ENCODE measurements at places on chromosomes 3 and 15.
A peak's percentile ranks its signal among the peaks of the same experiment; 100 is the strongest.

DNA sequence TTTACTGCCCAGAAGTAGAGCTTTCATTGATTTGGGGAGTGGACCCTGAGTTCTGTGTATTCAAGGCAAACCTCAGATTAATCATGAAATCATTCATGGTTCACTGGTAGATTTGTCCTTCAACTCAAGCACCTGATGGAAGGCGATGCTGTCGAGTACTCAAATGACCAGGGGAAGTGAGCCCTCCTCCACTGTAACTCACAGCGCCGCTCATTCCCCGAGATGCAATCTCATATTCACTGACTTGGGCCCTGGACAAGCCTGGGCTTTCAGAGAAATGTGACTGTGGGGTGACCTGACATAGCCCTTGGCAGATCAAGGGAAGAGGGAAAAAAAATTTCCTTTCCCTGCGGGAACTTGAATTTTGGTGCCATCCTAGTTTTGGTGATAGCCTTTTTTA lies 156.7 kb upstream of the BHLHE40 start:
- no peak for DNase-seq

DNA sequence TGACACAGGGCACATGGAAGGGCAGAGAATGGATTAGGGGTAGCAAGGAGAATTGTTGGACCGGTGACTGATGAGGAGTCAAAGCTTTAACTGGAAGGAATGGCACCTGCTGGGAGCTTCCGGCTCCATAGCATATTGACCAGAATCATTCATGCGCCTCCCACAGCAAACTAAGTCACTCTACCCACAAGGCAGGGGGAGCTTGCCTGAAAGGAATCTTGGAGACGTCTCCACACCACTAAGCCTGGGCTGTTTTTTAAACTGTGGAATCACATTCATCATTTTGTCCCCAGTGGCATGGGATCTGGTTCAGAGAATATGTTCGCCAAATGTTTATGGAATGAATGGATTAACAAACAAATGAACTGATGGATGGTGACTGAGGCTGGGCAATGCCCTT lies 57.0 kb upstream of the ITGA11 start:
- DNase-seq, result no peak

- peak; percentile 31 for DNase-seq
These were observed 350.3 kb downstream of the DOCK3 start for GRCh38 chr3:51024765-51025632.

DNA sequence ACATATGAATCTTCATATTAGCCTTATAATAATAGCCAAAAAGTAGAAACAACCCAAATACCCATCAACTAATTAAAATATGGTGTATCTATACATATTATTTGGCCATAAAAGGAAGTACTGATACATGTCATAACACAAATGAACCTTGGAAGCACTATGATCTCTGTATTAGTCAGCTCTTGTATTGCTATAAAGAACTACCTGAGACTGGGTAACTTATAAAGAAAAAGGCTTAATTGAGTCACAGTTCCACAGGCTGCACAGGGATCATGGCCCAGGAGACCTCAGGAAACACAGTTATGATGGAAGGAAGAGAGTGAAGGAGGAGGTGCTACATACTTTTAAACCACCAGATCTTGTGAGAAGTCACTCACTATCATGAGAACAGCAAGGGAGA lies 16.0 kb upstream of the CCR2 start:
- no peak for DNase-seq

DNA sequence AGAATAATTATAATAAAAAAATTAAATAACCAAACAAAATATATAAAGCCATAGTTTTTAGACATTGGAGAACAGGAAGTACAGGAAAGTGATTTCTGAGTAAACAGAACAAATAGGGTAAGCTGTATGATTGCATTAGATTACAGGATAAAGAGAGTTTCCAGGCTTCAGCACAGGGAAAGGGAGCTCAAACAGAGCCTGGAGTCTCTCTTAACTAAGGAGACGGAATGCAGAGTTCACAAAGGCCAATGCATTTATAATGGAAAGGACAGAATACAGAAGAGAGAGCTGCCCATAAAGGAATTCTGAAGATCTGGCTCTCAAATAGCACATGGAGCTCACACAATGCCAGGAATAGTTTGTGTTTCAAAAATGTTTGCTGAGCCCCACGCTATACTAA lies 42.0 kb upstream of the OTOL1 start:
- DNase-seq, result no peak

Measured in DMS79 (cell line).